ENCODE measurements at places on chromosomes 11 and 22.

GRCh38 chr11:65150509-65151299 is 16.4 kb upstream of the SYVN1 start:
- no peak for DNase-seq

GRCh38 chr11:110711448-110711775 is 825 bp downstream of the ARHGAP20 start:
- no peak for DNase-seq

DNA sequence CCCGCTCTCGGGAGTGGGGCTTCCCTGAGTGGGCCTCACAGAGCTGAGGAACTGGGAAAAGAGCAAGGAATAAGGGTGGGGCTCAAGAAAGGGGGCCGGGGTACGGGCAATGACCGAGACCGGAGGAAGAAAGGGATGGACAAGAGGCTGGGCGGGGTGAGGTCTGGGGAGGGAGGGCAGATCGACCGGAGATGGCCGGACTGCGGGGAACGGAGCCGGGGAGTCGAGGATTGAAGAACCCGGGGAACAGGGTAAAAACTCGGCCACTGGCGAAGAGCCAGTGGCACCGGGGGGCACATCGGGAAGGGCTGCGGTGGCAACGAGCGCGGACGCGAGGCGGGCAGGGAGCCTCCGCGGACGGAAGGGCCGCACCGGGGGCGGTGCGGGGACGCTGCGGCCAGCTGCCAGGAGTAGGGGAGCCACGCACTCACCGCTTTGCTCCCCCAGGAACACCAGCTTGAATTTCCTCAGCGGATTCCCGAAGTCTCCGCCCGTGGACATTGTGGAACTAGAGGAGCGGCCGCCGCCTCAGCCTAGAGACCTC is 667 bp downstream of the RAB6A start:
- no peak for DNase-seq

DNA sequence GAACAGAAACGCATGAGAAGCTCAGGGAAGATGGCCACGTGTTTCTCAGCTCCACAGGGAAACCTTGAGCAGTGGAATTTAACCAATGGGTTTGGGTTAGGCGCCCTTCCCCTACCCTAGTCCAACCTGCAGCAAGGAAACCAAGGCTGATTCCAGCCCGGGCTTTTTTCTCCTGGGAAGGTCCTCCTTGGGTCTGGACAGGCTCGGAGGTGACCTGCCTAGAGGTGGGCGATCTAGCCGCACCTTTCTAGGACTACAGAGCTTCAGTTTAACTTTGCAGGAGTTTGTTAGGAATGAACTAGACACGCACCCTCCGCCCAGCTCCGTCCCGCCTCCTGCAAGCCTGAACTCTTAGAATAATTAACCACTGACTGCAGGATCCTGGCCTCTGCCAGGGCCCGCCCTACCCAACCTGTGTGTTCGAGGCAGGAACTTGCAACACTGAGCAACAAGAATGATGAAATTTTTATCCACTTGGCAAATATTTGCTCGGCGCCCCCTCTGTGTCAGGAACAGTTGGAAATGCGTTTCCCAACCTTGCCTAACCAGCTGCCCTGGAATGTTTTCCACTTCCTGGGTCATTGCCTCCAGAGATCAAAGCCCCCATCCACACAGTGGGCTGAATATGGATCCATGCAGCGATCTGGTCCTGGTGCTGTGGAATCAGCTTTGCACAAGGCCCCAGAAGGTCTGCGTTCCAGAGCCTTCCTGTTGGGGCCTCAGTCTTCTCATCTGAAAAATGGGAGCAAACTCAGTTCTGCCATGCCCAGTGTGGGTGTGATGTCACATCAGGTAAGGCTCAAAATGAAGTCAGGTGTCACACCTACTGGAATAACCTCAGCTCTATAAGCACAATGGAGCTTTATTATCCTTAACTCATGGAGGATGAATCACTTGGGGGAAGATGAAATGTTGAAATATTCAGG is 13.3 kb downstream of the MPST start:
- DNase-seq, result no peak

GRCh38 chr22:26570115-26570514 is 19.8 kb downstream of the TPST2 start:
- no peak for DNase-seq

GRCh38 chr11:62260261-62260953 is 9.6 kb upstream of the SCGB2A2 start:
- DNase-seq, result no peak

GRCh38 chr11:119422809-119423508 is at the start of gene THY1:
TSS of gene THY1 (minus strand) at chr11:119423172. CDS start at chr11:119420905, 2,267 bp downstream.
- DNase-seq, result no peak

DNA sequence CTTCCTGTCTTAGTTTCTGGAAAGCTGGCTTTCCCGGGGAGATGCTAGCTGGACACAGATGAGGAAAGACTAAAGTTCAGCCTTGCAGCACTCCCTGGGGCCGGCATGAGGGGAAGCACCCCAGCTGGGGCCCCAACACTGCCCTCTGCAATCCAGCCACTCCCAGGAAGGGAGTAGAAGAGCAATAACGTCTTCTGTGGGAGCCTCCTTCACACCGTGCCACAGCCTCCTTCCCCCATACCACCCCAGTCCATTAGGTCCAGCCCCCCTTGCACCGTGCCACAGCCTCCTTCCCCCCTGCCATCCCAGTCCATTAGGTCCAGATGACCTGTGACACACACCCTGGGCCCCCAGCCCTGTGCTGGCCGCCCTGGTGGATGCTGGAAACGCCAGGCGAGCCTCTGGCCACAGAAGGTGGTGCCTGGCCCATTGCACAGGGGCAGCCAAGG is 44.1 kb upstream of the PRDM11 start:
- no peak for DNase-seq

DNA sequence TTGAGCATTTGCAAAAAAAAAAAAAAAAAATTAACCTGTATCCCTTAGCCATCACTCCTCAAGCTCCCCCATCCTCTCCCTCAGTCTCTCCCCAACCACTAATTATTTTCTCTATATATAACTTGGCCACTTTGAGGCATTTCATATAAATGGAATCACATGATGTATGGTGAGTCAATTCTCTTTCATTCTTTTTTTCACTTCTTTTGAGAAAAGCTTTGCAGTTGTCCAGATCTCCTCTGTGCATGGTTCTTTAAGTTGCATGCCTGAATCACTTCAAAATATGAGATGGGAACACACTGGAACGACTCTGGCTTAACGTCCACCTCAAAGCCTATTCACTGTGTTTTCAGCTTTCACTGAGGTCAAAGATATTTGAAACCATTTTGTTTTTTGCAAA is 40.7 kb downstream of the SHANK2 start:
- no peak for DNase-seq

GRCh38 chr11:121894581-121894980 is 221.4 kb downstream of the BLID start:
- no peak for DNase-seq

DNA sequence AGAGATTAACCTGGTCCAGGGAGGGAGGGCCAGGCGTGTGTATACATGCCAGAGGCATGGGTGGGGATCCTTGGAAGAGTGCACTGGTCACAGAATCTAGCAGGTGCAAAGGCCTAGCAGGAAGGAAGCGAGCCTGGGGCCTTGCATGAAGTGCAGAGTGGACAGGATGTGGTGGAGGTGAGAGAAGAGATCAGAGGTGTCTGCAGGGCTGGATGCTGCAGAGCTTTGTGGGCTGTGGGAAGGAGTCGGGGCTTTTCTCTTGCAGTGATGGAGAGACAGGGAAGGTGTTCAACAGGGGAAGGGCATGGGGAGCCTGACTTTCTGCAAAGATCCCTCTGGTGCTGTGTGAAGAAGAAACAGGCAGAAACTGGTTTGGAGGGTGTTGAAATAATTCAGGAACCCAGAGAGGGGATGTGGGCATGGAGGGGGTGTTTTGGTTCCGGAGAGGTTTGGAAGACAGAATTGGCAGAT is 2.5 kb upstream of the TPST2 start:
- DNase-seq, result no peak

DNA sequence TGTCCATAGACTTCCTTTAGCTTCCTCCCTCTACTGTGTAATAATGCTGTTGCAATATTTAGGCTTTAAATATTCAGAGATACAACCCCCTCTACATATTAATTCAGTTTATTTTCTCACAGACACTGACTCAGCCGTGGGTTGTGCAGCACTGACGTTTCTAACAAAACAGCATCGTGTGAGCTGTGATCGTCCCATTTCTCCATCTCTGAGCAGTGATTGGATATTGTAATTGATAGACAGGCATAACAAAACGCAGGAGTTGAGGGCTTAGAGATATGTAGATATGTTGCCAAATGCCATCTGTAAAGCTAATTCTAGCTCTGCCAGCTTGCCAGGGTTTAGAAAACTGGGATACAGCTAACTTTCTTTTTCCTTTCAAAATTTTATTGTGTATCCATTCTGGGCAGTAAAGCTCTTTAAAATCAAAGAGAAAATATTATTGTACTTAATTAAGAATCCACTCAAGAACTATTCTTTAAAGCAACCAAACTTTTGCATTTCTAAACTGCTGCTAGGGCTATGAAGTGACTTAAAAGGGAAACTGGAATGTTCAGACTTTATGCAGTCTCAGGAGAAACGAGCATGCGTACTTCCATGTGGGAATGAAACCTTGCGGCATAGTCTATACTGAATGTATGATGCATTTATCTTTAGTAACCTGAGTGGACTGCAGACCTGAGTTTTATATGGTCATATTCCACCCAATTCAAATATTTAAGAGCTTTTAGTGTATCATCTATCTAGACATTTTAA is 22.7 kb downstream of the BTBD10 start:
- peak; percentile 13 for DNase-seq

- no peak for DNase-seq
Measured at GRCh38 chr22:48630433-48630754, 1197.3 kb downstream of the BRD1 start.

DNA sequence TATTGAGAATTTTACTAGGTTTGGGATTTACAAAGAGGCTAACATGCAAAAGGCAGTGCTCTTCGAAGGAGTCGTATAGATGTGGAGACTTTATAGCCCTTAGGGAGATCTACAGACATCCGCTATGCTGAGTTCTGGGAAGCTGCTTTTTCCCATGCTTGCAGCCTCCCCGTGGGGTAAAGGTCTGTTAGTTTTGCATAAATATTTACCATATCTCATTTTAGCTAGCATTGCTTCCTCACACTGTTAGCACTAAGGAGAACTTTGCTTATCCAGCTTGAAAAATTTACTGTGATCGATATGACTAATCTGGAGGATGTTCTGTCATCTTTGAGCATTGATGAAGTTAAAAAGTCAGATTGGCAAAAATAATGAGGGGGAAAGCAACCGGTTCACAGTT is 18.6 kb downstream of the ARHGEF12 start:
- no peak for DNase-seq

- no peak for DNase-seq
Measured at GRCh38 chr11:16373768-16374167, 17.4 kb upstream of the SOX6 start.

- no peak for DNase-seq
Measured at GRCh38 chr22:39219071-39220039, 25.4 kb downstream of the PDGFB start.

Data from NCI-H1048 (cell line).